ENCODE measurements at places on chromosomes 7 and 10.

- no peak for DNase-seq
Observed at GRCh38 chr10:32199714-32200394, 143.6 kb upstream of the KIF5B start.

DNA sequence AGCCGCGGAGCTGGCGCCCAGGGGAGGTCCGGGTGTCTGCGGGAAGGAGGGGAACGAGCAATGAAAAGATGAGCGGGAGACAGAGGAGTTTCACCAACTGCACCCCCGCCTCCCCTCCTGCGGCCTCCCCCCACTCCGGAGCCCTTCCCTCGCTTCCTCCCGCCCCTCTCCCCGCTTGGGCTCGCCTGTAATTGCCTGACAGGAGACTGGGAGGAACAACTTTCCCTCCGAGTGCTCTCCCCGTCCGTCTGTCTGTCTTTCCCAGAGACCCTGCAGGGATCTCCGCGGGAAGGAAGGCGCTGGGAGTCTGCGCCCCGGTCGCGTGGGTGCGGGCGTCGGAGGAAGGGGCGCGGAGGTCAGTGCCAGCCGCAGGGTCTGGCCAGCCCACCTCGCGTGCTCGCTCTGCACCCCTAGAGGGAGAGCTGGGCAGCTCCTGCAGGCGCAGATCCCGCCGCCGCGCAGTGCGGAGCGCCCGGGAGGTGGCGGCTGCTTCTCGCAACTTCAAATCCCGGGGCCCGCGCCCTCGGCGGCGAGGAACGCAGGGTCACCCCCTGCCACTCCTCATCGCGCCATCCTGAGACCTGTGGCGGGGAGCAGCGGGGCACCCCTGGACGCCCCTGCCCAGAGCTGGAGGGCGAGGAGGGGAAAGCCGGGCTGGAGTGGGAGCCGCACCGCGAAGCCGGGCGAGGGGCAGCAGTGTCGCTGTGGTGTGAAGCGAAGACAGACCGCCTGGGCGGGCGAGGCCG is 511 bp upstream of the NRP1 start:
- DNase-seq: peak; percentile 15

GRCh38 chr7:96116173-96116572 is 205.7 kb downstream of the SLC25A13 start:
- DNase-seq: no peak

DNA sequence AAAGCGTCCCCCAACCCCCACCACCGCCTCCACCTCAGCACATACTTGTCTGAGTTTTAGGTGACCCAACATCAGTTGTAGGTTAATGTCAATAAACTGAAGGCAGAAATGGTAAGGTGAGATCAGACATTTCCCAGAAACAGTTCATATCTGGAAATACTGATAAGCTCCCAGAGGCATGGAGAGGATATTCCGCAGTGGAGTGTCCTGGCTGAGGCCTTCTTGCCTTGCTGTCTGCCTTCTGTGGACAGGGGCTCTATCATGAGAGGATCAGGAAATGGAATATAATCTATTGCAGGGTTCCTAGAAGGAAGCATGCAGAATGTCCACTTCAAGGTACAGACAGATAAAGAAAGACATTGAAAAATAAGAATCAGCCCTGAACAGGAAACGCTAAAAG is 473.3 kb upstream of the MKI67 start:
- no peak for DNase-seq
